ENCODE measurements at places on chromosomes 2 and 18. TPM values are rescaled to one million over a fixed set of nuclear protein-coding genes. Genes with fewer than 3 reads are reported as not detected.

Gene ANKRD29
- total RNA-seq, result 4.4 TPM

Gene RBM43
- total RNA-seq, result 4.0 TPM

Gene SKOR2
- not detected for total RNA-seq

Gene CYRIA
- 0.80 TPM for total RNA-seq

Gene ARHGAP28
- total RNA-seq, result 1.4 TPM

Gene DLGAP1
- total RNA-seq, result 1.3 TPM

Gene PER2
- 16.2 TPM for total RNA-seq

- DNase-seq, result no peak
Measured at GRCh38 chr2:28544922-28545589, 49.2 kb downstream of the PLB1 start.

GRCh38 chr2:88626171-88627054, 851 bp downstream of the EIF2AK3 start:
- DNase-seq, result peak; percentile 86

GRCh38 chr2:151891566-151892194, 63.5 kb upstream of the ARL5A start:
- no peak for DNase-seq

DNA sequence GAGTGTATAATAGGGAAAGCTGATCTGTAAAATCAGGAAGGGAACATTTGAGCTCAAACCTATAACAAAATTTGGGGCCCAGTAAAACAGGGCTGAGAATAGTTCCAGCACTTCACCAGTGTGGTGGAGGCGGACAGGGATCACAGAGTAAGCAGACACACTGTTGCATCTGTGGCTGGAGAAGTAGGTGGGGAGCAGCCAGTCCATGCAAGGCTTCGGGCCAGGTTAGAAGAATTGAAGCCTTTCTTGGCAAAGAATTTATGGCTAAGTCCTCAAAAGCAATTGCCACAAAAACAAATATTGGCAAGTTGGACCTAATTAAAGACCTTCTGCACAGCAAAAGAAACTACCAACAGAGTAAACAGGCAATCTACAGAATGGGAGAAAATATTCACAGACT, 93.8 kb upstream of the ZBTB14 start:
- DNase-seq, result no peak

DNA sequence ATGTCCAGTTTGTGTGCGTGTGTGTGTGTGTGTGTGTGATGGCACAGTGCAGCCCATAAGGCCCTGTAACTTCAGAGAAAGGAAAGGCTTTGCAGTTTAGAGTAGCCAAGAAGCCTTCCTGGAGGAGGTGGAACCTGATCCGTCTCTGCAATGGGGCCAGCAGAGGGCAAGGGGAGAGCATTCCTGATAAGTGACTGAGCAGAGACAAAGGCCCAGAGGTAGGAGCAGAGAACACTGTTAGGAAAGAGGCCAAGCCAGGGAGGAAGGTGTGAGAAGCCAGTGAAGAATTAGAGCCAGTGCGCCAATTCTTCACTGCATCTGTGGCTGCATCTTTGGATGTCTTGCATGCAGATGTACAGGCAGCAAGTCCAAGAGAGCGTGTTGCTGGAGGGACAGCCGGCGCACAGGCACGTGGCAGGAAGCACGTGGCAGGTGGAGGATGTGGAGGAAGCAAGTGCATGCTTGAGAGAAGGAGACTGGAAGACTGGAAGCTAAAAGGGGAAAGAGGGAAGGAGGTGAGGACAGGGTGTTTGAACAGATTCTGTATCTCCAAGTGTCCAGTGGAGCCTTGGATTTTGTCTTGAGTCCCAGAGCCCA, 196.3 kb downstream of the CTIF start:
- no peak for DNase-seq

DNA sequence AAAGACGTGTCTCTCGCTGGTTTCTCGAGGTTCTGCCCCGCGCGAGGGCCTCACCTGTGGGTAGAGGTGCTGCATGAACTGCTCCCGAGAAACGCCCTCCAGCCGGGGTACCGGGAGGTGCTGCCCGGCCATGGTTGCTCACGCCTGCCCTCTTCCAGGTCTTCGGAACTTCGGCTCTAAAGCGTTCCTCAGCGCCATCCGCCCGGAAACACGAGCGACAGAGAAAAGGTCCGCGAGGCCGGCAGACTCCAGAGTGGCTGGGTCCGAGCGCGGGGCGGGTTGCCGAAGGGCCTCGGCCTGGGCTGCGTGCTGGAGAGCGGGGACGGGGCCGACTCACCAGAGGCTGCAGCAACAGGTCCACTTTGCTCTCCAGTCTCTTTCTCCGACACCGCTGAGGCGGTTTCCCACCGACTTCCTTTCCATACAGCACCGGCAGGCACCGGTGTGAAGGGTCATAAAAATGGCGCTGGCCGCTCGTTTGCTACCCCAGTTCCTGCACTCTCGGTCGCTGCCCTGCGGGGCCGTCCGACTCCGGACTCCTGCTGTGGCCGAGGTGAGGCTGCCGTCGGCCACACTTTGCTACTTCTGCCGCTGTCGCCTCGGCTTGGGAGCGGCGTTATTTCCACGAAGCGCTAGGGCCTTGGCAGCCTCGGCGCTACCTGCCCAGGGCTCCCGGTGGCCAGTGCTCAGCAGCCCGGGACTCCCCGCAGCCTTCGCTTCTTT, at the start of the genes MAIP1 and TYW5:
Gene MAIP1, plus strand, starts transcription at position 244 of the 723 bp plus-strand sequence. Its CDS starts 217 bp downstream, at position 461.
Gene TYW5, minus strand, starts transcription at position 153 of the 723 bp plus-strand sequence. Its CDS starts 21 bp downstream, at position 132.
- peak; percentile 95 for DNase-seq

DNA sequence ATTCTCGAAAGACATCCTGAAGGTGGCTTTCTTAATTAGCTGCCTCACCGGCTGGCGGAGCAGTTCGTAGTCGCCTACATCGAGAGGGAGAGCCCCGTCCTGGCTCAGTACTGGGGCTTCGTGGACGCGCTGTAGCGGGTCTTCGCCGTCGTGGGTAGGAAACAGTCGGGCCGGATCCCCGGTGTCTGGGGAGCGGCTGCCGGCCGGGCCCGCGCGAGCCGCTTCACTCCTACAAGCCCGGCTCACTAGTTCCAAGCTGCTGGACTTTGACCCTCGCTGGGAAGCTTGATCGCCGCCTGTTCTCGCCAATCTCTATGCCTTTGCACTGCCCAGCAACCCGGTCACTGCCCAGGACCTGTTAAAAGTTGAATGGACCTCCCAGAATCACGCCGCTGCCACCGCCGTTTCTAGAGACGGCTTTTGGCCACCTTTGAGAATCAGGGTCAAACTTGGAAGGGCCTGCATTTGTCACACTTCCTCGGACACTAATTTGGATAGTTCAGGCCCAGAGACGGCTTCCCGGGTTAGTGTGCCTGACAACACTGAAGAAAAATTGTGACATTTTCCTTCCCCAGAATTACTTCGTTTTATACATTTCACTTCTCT, 41.4 kb upstream of the AKAIN1 start:
- no peak for DNase-seq

- no peak for DNase-seq
Measured at GRCh38 chr2:177597759-177598158, 205.2 kb downstream of the AGPS start.

- DNase-seq, result no peak
Measured at GRCh38 chr2:22377268-22377667, 1007.7 kb upstream of the KLHL29 start.

GRCh38 chr2:39723946-39724827, 54.9 kb downstream of the THUMPD2 start:
- DNase-seq, result no peak

GRCh38 chr2:64201151-64201550, 56.9 kb upstream of the PELI1 start:
- DNase-seq, result no peak

DNA sequence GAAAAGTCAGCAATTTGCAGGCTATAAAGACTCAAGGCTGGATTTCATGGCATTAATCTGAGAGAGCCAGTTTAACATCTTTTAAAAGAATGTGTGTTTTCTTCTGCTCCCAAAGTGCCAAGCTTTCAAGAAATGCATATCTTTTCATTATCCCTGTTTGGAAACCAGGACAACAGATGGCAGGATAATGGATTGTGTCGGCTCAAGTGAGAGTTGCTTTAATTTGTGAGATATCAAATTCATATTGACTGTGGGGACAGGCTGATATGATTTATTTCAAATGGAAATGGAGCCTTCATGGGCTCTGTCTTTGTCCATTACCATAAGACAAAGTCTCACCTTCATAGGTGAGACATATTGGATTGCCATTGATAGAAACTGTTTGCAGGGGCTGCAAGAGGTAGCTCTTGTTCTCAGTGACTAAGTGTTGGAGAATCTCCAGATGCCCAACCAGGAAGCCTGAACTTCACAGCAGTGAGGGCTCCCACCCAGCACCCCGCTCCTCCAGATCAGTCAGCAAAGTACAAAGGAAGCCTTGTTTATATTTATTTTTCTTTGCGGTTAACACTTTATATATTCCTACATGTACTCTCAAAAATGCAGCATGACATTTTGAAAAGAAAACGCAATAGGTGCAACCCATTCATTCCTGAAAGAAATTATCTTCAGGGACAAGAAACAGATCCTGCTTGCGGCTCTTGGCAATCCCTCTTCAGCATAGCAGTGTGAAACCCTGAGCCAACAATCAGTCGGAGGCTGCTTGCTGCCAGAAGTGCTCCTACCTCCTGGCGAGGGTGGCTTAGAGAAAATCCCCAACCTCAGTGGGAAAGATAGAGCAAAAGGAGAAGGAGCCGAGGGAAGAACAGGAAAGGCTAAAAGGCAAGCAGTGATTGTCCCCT, 65.8 kb upstream of the ATL2 start:
- no peak for DNase-seq
